ACHN (cell line): ENCODE measurements at places on chromosomes 5 and 9.

DNA sequence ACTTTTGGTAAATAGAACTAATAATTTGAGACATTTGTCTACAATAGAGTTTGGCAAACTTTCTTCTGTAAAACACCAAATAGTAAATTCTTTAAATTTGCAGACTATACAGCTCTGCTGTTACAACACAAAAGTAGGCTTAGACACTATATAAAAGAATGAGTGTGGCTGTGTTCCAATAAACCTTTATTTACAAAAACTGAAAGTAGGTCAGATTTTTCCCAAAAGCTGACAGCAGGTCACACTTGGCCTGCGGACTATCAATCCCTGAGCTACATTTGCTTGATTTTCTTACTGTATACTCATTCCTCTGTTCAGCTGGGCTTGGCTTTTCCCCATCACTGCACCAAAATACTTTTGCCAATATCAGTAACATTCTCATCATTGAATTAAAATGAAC, 189.4 kb downstream of the COMMD10 start:
- DNase-seq, result no peak

GRCh38 chr9:116959809-116960208, 272.7 kb downstream of the TRIM32 start:
- no peak for DNase-seq

GRCh38 chr9:92160786-92161185, 45.6 kb upstream of the SPTLC1 start:
- DNase-seq, result no peak

- no peak for DNase-seq
Observed at GRCh38 chr9:113879911-113880310, 3.8 kb downstream of the ZNF618 start.

- no peak for DNase-seq
Observed at GRCh38 chr9:4022435-4023067, 277.3 kb downstream of the GLIS3 start.

GRCh38 chr9:75487856-75488718, 399.8 kb downstream of the OSTF1 start:
- DNase-seq, result no peak

- no peak for DNase-seq
Observed at GRCh38 chr5:11985993-11986392, 81.7 kb upstream of the CTNND2 start.
